ENCODE measurements at places on chromosomes 1 and 21.

DNA sequence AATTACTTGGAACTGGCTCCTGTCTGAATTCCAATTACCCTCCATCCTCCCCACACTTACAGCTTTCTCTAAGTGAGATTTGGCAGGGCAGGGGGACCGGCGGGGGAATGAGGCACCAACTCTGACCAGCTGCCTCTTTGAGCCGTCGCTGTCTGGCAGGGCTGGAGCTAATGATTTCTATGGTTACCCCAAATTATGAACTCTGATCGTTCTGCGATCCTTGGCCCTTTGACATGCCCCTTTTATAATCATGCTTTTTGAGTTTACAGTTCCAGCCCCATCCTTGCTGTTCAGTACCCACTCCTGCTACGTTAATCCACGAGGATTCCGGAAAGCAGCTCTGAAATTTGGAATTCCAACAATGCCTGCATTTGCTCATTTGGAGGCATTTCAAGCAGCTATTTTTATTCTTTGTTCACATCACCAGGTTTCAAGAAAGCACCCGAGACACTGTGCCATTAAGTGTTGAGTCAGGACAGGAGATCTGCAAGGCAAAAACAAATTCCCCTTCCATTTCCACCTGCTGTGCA lies 54.6 kb upstream of the LBR start:
- H3K27me3 ChIP-seq = peaks cover 3% of the 10 kb centered on the region
- no peak overlapping the region for H3K4me3 ChIP-seq
- H3K27ac ChIP-seq = no peak overlapping the region
- H3K4me1 ChIP-seq = peaks cover 8% of the 10 kb centered on the region
- DNase-seq = no peak

GRCh38 chr1:163115887-163116286 lies 46.7 kb downstream of the RGS4 start:
- no peaks in the 10 kb centered on the region for H3K4me1 ChIP-seq
- H3K27me3 ChIP-seq = peaks cover 16% of the 10 kb centered on the region
- H3K4me3 ChIP-seq = no peak overlapping the region
- no peaks in the 10 kb centered on the region for H3K36me3 ChIP-seq
- H3K27ac ChIP-seq = no peak overlapping the region

- H3K27ac ChIP-seq = no peak overlapping the region
- H3K27me3 ChIP-seq = no peaks in the 10 kb centered on the region
- no peaks in the 10 kb centered on the region for H3K36me3 ChIP-seq
- no peak for DNase-seq
- H3K4me3 ChIP-seq = no peak overlapping the region
These were observed 45.9 kb downstream of the ARHGEF10L start for GRCh38 chr1:17585266-17585987.

DNA sequence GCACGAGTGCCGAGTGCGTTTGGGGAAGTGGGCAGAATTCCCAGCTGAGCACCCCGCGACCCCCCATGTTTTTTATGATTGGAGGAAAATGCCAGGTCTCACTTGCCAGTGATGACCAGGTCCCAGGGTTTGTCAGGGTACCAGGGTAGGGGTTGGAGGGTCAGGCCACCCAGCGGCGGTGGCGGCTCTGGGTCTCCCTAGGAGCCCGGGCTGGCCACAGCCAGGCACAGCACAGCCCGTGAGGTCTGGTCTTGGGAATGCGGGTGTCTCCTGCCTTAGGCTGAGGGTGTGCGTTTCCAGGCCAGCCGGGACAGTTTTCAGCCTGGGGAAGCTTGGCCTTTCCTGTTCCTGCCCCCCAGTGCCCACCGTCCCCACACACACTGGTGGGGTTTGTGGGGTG lies 22.7 kb downstream of the PRKCZ start:
- H3K4me1 ChIP-seq = peaks cover 11% of the 10 kb centered on the region
- H3K4me3 ChIP-seq = no peak overlapping the region
- H3K36me3 ChIP-seq = peaks cover 35% of the 10 kb centered on the region
- no peaks in the 10 kb centered on the region for H3K27me3 ChIP-seq
- no peak overlapping the region for H3K27ac ChIP-seq

GRCh38 chr1:173852105-173852504 lies 15.7 kb downstream of the GAS5 start:
- H3K27ac ChIP-seq = no peak overlapping the region
- H3K27me3 ChIP-seq = no peaks in the 10 kb centered on the region
- peaks cover 85% of the 10 kb centered on the region for H3K36me3 ChIP-seq
- no peak for DNase-seq

GRCh38 chr1:176857632-176858031 lies 306.9 kb downstream of the ASTN1 start:
- H3K36me3 ChIP-seq = no peaks in the 10 kb centered on the region
- H3K4me3 ChIP-seq = no peak overlapping the region
- H3K4me1 ChIP-seq = no peaks in the 10 kb centered on the region
- no peak overlapping the region for H3K27ac ChIP-seq

GRCh38 chr1:230441183-230442029 lies 15.3 kb upstream of the PGBD5 start:
- H3K4me1 ChIP-seq = no peaks in the 10 kb centered on the region
- no peaks in the 10 kb centered on the region for H3K36me3 ChIP-seq
- DNase-seq = no peak

DNA sequence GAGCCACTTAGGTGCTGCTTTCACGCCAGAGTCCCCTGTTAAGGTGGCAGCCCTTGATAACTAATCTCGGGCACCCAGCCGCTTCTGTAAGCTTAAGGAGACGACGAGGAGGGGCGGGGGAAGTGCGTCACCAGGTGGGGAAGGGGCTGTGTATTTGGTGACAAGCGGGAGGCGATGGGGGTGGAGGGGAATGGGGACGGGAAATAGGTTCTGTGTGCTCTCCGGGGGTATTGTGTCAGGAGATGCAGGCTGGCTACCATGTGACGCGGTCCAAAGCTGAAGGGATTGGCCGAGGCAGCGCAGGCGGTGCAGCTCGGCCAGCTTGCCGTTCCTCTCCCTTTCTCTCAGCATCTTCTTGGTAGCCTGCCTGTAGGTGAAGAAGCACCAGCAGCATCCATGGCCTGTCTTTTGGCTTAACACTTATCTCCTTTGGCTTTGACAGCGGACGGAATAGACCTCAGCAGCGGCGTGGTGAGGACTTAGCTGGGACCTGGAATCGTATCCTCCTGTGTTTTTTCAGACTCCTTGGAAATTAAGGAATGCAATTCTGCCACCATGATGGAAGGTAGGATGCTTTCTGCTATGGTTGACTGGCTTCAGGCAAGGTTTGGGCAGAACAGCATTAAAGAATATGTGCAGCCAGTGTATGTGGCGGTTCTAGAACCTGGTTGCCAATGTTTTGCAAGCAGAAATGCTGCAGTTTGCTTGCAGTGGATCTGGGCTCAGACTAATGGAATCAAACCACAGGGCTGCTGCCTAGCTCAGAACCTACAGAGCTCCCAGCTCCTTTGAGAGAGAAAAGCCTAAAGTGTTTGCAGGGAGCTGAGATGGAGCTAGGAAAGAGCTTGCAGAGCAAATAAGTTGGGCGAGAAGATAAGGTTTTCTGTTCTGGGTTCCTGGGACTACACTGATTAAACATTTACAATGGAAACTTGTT lies at the start of gene SGIP1:
Gene SGIP1, plus strand, starts transcription at position 350 of the 937 bp plus-strand sequence. Its CDS starts 206 bp downstream, at position 556.
- no peak within 1 kb of the TSS for H3K27ac ChIP-seq
- H3K4me1 ChIP-seq = peaks cover 11% of the 10 kb centered on the region
- peaks cover 50% of the 10 kb centered on the region for H3K27me3 ChIP-seq
- H3K4me3 ChIP-seq = peak within 1 kb of the TSS; percentile 68
- DNase-seq = no peak

- no peak overlapping the region for H3K4me3 ChIP-seq
- no peak overlapping the region for H3K27ac ChIP-seq
- H3K27me3 ChIP-seq = no peaks in the 10 kb centered on the region
These were observed 86.6 kb downstream of the SLC25A24 start for GRCh38 chr1:108113496-108113895.

Data from activated T-cell treated with anti-CD3 and anti-CD28 coated beads, Interleukin-2, amount 50 U/mL, for 24 hours (primary cell).